Hematopoietic multipotent progenitor cell treated with erythropoietin and hydrocortisone succinate and interleukin-3 and kit ligand, for 15 days (in vitro differentiated cells): ENCODE measurements at places on chromosomes 7 and 10.

GRCh38 chr7:37009125-37009675 lies 284.9 kb upstream of the AOAH start:
- DNase-seq: no peak

DNA sequence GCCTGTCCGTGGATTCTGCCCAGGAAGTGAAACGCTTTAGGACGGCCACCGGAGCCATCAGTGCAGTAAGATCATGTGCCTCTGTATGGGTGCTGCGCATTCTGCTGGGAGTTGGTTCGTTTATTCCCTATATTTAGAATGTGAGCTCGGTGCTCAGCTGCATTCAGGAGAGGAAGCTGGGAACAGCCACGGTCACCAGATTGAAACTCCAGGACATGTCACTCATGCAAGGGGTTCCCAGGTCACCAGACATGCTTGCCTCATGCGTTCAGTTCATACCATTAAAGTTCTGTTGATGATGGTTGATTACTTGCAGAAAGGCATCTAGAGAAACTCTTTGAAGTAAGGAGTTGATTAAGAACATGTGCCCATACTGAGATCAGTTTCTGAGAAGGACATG lies 78.1 kb downstream of the TRRAP start:
- no peak for DNase-seq

GRCh38 chr7:127847641-127848040 lies 183.6 kb downstream of the LRRC4 start:
- no peak for DNase-seq

GRCh38 chr7:33459340-33459751 lies 330.0 kb downstream of the BBS9 start:
- no peak for DNase-seq

DNA sequence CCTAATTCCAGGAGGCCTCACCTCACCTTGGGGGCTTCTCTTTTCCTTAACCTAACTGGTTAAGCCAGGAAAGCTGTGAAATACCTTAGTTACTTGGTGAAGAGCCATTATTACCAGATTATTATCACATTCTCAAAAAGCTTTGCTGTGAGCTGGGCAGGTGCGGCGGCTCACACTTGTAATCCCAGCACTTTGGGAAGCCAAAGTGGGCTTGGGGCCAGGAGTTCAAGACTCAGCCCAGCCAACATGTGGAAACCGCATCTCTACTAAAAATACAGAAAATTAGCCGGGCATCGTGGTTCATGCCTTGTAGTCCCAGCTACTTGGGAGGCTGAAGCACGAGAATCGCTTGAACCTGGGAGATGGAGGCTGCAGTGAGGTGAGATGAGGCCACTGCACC lies 102.4 kb upstream of the KLF6 start:
- DNase-seq: no peak

GRCh38 chr10:67775279-67775678 lies 62.7 kb downstream of the DNAJC12 start:
- DNase-seq: no peak

- peak; percentile 70 for DNase-seq
These were observed 19.9 kb upstream of the MAP3K8 start for GRCh38 chr10:30413996-30414576.

DNA sequence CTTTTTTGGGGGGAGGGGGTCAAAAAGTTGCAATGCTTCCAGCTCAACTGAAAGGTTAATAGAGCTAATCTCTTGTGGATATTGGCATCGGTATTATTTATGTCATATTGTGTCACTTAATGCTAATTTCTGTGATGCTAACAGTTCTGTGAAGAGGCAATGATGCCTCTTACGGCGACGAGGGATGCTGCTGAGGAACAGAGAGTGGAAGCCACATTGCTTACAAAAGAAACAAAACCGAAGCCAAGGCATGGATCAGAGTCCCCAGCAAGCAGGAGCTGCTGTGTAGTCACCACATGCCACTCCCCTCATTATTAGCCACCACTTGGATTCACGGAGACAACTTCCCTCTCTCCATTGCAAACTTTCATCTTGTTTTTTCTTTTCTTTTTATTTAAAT lies 536.5 kb upstream of the MGMT start:
- DNase-seq: no peak

- no peak for DNase-seq
These were observed 48.8 kb upstream of the RASGEF1A start for GRCh38 chr10:43315535-43316207.

DNA sequence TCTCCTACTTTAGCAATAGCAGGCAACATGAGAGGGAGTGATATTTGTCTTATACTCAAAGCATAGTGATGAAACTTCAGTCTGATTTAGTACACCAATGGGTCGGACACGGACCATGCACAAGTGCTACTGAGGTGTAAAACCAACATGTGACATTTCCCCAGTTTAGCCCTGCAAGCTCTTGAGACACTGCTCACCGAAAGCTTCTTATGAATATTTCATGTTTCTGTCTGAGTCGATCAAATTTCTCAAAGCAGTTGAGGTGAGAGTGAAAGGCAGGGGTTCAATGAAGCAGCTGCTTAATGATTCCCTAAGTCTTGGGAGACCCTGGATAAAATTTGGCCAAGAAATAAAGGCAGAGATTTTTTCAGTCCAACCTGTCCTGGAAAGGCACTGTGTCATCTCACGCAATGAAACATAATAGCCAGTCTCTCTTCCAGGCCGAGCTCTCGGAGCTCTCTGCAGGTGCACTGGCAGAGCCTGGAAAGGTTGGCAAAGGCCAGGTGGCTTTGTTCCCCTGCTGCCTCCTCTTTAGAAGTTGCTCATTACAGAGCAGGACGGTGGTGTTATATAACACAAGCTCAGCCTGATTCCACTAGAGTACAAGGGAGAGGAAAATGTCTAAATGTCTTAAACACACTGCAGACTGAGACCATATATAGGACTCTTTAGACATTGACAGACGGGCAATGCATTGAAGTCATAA lies 33.9 kb upstream of the XPNPEP1 start:
- no peak for DNase-seq

DNA sequence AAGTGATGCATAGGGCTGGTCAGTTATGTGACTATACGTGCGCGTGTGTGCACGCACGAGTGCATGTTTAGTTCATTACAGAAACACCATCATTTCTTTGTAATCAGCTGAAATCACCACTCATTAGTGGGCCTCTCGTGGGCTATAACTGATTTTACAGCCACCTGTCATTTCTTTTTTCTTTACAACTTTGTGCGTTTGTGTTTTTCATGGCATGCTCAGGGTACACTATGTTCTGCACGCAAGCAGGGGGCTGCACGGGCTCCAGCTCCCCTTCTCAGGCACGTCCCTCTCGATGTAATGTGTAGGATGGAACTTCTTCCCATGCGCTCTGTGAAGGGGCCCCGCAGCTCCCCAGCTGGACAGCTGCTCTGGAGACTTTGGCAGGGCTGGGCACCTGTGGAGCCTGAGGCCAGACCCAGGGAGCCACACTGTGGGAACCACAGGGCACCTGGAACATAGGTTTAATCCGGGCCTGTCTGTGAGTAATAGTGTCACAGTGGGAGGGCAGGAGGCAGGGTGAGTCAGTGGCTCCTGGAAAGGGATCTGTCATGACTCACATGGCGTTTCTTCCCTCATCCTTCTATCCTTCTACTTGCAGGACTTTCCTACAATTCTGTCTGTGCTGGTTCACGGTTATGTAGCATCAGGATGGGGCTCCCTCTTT lies 4.9 kb downstream of the GCK start:
- no peak for DNase-seq

DNA sequence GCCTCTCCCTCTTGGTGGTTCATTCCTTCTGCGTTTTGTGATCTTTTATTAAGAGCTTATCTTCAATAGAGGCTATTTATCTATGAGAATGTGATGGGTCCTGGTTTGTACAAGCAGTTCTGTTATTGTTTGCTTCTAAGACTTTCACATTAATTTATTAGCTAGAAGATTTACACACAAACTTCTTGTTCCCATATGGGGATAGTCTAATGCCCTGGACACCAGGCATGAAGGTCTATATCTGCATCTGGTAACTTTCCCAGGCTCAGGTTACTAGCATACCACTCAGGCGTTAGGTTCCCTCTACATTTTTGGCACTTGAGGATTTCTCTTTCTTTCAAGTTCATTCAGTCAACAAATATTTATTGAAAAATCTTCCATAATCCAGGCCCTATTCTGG lies 7.7 kb downstream of the XPNPEP1 start:
- DNase-seq: no peak

- DNase-seq: no peak
These were observed 23.1 kb downstream of the KDM7A start for GRCh38 chr7:140153666-140154161.

GRCh38 chr10:98264378-98265065 lies 3.5 kb downstream of the LOXL4 start:
- no peak for DNase-seq

GRCh38 chr7:1152492-1152891 lies 7.5 kb downstream of the ZFAND2A start:
- DNase-seq: no peak

DNA sequence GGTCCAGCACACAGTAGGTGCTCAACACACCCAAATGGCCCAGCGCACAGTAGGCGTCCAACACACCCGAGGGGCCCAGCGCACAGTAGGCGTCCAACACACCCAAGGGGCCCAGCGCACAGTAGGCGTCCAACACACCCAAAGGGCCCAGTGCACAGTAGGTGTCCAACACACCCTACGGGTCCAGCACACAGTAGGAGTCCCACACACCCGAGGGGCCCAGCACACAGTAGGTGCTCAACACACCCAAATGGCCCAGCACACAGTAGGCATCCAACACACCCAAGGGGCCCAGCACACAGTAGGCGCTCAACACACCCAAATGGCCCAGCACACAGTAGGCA lies 80.8 kb downstream of the FOXL3 start:
- DNase-seq: no peak

- DNase-seq: no peak
These were observed 68.4 kb downstream of the PARP12 start for GRCh38 chr7:139994356-139994755.

GRCh38 chr10:124056337-124056980 lies 36.9 kb downstream of the CHST15 start:
- DNase-seq: no peak

DNA sequence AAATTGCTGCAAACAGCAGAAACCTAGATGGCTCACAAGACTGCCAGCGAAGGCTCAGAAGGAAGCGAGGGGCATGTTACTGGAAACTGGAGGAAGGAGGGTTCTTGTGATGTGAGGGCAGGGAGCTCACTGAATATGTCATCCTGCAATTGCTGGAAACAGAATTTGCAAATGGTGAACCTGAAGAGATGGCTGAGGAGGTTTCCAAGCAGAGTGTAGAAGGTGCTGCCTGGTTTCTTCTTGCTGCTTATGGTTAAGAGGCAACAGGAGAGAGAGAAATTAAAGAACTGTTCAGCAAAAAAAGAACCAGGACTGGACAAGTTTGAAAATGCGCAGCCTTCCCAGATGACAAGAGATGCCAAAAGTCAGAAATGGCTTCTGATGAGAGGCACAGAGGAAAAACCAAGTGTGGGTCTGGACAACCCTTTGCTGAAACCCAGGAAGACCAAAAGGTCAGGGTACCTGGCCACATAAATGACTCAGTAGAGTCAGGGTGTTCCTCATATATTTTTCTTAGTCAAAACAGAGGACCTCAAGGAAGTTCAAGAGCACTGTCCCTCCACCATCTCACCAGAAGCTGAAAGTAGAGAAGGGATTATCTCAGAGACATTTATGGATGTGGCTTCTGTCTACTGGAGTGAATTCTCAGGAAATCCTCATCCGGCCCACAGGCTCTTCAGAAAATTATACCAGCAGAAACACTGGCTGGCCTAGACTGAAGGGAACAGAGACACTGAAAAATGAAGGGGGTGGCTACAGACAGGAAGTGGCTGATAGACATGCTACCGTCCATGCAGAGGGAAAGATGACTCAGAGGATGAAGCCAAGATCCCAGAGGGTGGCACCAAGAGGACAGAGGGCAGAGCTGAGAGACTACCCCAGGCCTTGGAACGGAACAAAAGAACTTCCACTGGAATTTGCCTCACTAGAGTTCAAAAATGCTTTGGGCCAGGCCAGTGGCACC lies 10.1 kb downstream of the PAPOLB start:
- no peak for DNase-seq

DNA sequence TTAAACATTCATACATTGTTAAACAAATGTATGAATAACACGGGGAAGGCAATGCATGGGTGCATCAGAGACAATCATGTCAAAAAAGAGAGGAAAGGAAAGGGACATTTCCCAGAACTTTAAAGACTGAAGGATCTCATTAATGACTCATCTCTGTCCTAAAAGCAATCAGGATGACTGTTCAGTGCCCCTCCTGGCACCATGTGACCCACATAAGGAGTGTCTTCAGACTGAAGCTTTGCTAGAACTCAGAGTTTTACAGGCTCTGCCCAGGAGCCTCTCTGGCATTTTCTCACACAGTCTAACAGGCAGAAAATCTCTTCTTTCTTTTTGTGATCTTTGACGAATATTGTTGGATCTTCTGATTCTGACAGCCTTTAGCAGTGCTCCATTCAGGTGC lies 315.3 kb downstream of the OTUD1 start:
- DNase-seq: no peak

DNA sequence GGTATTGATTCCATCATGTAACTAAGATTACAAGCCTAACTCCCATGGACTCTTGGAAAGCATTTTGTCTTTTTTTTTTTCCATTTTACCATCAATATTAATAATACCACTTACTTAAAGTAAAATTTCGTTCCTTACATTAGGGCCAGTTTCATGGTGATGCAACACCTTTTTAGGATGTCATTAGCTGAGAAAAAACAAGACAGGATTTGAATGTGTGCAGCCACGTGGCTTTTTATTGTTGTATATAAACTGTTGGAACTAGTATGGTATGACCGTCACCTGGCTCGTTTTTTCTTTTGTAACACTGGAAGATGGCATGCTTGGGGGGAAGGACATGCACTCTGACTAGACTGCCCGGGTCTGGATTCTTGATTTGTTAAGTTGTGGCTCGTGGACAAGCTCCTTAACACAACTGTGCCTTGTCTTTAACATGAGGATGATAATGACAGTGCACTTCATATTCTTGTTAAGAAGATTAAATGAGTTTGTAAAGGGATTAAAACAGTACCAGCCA lies 42.1 kb downstream of the ARHGAP21 start:
- DNase-seq: peak; percentile 11

DNA sequence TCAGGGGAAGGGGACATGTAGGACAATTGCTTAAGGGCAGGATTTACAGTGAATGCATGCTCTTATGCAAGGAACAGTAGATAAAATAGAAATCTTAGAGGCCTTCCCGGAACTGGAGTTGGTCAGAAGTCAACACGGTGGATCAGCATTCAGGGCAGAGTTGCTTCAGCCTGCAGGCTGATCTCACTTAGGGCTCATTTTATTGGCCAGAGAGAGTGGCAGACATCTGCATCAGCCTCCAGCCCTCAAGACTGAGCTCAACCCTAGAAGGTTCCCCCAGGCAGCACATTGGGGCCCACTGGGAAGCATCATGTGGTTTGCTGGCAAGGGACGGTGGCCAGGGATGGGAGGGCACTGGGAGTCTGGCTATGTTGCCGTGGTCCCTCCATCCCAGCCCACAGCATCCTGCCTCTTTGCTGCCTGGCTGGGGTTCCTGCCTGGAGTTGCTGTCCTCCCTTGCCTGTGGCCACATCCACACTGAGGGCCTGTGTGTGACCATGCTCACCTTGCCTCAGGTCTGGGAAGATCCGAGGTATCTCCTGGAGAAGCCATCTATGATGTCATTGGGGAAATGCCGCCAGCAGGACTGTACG lies 13.0 kb downstream of the SCART1 start:
- DNase-seq: no peak
